Nephron progenitor cell (in vitro differentiated cells): ENCODE measurements at places on chromosomes 5 and 9.

DNA sequence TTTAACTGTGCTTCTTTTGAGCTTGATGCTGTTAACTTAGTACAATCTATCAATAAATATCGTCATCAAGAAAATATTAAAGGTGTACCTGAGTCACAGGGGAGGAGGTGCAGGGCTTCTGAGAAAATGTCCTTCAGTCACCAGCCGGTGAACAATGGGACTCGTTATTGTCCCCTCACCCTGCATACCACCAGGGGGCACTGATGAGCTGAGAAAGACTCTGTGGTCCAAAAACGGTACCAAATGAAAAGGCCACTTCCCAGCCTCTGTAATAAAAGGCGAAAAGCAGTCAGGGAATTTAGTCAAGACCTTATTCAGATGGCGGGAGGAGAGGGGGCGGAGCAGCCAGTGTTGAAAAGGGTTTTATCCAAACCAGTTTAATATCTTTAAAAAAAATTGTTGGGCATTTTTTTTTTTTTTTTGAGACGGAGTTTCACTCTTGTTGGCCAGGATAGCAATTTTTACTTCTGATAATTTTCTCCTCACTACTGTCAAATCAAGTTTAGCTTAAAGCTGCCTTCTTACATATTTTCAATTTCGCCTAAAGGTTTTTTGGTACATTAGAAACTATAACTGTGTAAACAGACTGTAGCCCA, 271.9 kb upstream of the ADAMTS16 start:
- peak; percentile 79 for DNase-seq

- DNase-seq: peak; percentile 74
These were observed 22.6 kb downstream of the DBH start for GRCh38 chr9:133658442-133659431.

- DNase-seq: no peak
These were observed 10.4 kb downstream of the ENHO start for GRCh38 chr9:34512131-34513078.

GRCh38 chr9:113597390-113598241, 134.1 kb downstream of the RGS3 start:
- DNase-seq: no peak

DNA sequence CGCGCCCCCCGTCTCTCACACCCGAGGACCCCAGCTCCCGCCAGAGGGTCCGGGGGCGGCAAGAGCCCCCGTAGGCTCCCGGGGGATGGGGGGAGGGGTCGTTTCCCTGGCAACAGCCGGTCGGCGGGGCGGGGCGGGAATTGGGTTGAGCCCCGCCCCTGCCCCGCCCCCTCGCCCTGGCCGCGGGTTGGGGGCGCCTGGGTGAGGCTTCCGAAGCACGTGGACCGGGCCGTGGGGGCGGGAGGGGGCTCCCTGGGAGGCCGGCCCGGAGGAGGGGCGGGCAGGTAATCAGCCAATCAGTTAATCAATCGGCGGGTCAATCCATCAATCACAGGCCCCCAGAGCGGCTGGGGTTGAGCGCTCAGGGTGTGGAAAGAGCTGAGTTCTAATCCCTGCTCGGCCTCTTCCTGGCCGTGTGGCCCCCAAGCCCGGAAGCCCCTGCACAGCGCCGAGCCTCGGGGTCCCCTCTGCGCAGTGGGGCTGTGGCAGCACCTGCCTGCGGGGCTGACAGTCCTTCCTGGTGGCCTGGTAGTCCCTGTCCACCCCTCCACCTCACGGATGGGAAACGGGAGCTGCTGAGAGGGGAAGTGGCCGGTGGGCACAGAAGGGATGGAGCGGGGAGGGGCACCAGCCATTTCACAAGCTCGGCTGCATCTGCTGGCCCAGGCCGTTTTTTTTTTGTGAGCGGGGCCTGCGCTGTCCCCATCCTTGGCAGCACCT, 174.2 kb upstream of the IER5L start:
- DNase-seq: peak; percentile 88

DNA sequence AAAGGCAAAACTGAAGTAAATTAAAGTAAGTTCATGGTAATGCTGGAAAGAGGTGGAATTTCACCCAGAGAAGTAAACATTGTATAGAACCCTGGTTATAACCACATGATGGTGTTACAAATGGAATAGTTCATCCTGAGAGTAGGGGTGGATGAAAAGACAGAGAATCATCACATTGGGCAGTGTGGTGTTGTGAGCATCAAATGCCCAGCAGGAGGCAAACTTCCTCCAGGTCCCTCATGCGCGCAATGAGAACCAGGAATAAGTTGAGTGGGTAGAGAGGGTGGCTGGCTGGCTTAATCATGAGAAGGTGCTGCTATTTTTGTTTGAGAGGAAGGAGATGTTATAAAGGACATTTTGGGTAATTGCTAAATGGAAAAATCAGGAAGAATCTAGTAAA, 163.3 kb upstream of the HMHB1 start:
- DNase-seq: no peak
